ENCODE measurements at places on chromosomes 4 and X. TPM values are rescaled to one million over a fixed set of nuclear protein-coding genes. Genes with fewer than 3 reads are reported as not detected.

GRCh38 chr4:112938461-112939058 is 110.9 kb upstream of the ANK2 start:
- DNase-seq = no peak

GRCh38 chrX:41661366-41662095 is 27.2 kb upstream of the GPR34 start:
- no peak for DNase-seq

DNA sequence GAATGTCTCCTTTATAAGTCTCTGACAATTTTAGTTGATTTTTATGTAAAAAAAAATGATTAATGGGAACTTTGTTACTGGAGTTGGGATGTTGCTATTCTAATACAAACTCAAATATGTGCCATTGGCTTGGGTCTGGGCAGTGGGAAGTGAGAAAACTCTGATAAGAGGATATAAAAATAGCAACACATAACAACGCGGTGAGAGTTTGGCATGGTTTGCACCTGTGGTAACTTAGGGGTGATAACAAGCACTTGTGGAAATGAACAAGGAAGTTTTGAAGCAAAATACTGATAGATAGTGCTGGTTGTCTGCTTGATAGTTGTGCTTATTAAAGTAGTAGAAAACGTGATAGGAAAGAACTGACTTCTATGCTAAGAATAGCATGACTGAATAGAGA is 743.3 kb upstream of the AGA start:
- DNase-seq = peak; percentile 32

Gene HS3ST1
- total RNA-seq = 0.94 TPM

Gene TLR6
- 1.5 TPM for total RNA-seq

DNA sequence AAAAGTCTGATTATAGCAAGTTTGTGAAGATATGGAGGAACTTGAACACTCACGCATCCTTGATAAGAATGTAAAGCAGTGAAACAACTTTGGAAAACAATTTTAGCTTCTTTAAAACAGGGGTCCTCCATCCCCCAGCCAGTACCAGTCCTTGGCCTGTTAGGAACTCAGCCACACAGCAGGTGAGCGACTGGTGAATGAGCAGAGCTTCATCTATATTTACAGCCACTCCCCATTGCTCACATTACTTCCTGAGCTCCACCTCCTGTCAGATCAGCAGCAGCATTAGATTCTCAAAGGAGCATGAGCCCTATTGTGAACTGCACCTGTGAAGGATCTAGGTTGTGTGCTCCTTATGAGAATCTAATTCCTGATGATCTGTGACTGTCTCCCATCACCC is 530.3 kb upstream of the PRKX start:
- no peak for DNase-seq

DNA sequence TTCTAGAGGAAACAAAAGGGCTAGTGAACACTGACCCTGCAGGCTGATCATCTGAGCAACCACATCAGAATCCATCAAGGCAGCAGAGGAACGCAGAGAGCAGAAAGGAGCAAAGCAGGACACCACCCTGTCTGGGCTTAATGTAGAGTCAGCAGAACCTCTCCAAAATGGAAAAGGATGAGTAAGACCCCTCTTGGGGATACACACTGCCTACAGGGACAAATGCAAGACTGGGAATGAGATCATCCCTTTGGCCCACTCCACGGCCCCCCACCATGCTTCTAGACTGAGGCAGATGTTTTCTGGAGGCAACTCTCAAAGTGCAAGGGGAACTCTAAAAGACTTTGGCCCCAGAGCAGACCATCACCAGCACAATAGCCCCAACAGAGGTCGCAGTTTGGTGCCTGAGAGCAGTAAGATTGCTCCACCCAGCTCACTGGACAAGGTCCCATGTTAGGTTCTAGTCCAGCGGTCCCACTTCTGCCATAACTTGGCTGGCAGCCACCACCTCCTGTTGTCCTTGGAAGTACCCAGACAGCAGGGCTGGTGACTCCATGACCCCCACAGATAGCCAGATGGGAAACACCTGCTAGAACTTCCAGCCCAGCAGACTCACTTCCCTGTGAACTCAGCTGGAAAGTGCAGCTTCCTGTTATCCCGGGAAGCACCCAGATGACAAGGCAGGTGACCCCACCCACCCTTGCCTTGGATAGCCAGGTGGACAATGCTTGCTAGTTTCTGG is 372.7 kb downstream of the INPP4B start:
- DNase-seq = peak; percentile 49

- no peak for DNase-seq
Observed at GRCh38 chr4:2071912-2072867, 13.1 kb downstream of the NAT8L start.

DNA sequence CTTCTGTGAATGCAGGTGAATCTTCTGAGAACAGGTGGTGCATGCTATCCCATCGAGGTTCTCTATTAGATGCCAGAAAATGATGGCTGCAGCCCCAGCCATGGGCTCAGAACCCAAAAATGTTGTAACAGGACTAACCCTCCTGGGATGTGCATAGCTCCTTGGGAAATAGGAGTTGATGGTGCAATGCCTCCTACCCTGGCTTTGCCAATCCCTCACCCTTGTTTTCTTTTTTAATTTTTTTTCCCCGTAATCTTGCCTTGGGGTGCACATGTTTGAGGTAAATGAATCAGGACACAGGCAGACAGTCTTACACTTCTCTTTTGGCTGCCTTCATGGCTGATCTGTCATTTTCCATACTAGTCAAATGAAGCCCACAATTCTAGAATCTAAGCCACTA is 96.6 kb downstream of the KIT start:
- no peak for DNase-seq

GRCh38 chrX:95509474-95509873 is 1175.2 kb upstream of the DIAPH2 start:
- DNase-seq = no peak

- DNase-seq = no peak
Observed at GRCh38 chr4:78654807-78655206, 103.2 kb downstream of the ANXA3 start.

DNA sequence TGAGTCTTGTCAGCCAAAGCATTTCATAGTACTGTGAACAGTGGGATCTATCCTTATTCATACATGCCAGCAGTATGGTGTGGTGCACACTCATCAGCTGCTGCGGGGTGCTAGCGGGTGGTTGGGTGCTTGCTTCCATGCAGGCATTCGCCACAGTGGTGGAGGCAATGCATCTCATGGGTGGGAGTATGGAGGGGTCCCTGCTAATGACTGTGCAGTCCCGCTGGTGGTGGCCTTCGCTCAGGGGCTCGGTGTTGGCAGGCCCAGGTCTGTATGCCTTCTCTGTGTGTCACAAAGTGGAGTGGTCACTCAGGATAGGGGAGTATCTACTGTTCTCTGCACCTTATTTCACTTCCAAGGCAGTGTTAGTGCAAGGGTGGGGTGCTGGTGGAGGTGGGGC is 122.6 kb downstream of the POU3F4 start:
- no peak for DNase-seq

- no peak for DNase-seq
Observed at GRCh38 chr4:95469617-95470016, 79.2 kb downstream of the UNC5C start.

DNA sequence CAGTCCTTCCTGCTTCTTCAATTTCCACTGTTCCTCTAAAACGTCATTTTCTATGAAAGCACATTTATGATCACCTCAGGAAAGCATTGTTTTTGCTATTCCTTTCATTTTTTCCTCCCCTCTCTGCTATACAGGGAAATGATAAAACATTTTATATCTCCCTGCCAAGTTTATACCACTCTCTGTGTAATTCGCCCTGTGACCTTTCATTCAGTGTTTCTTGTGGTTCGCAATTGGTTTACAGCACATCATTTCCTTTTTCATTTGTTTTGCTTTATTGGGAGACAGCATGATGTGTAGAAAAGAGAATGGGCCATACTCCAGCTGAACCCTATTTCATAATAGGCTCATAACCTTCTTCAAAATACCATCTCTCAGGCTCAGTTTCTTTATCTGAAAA is 99.9 kb upstream of the RAPGEF2 start:
- DNase-seq = no peak

Gene RBM46
- not detected for total RNA-seq

Gene SLC9A6
- 17.3 TPM for total RNA-seq

DNA sequence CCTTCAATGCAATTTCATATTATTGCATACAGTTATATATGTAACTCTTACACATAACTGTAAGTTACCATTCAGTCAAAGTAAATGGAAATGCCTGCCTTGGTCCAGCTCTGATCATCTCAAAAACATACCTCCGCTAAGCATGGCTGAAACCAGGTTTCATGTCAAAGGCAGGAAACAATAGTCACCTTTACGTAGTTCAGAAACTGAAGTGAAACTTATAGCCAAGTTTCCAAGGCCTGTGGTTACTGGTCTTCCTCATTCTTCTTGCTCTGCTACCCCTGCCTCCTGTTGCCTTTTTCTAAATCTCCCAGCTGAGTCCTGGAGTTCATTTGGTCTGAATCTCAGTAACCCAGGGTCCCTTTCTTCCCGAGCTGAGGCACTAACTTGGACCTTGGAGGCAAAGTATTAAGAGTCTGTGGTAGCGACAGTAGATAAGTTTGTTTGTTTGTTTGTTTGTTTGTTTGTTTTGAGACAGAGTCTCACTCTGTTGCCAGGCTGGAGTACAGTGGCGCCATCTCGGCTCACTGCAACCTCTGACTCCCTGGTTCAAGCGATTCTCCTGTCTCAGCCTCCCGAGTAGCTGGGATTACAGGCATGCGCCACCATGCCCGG is 30.8 kb downstream of the DAPP1 start:
- DNase-seq = no peak

GRCh38 chr4:109914322-109914721 is 1.6 kb downstream of the EGF start:
- DNase-seq = no peak

Gene DUSP21
- not detected for total RNA-seq

Gene NPFFR2
- not detected for total RNA-seq

Gene SORBS2
- 911 TPM for total RNA-seq

DNA sequence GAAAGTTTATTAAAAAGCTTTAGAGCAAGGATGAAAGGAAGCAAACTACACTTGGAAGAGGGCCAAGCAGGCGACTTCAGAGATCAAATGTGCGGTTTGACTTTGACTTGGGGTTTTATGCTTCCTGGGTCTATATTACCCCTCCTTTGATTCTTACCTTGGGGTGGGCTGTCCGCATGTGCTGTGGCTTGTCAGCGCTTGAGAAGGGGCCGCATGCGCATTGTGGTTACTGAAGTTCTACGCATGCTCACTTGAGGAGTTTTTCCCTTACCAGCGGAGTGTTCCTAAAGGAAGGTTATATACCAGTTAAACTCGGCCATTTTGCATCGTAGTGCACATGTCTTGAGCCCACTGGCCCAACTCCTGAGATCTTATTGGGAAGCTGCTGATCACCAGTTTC is 9.9 kb downstream of the ZNF157 start:
- DNase-seq = peak; percentile 31

GRCh38 chr4:1310796-1311631 is 21.3 kb downstream of the MAEA start:
- no peak for DNase-seq

- no peak for DNase-seq
Observed at GRCh38 chrX:133608406-133608805, 193.1 kb upstream of the GPC4 start.

DNA sequence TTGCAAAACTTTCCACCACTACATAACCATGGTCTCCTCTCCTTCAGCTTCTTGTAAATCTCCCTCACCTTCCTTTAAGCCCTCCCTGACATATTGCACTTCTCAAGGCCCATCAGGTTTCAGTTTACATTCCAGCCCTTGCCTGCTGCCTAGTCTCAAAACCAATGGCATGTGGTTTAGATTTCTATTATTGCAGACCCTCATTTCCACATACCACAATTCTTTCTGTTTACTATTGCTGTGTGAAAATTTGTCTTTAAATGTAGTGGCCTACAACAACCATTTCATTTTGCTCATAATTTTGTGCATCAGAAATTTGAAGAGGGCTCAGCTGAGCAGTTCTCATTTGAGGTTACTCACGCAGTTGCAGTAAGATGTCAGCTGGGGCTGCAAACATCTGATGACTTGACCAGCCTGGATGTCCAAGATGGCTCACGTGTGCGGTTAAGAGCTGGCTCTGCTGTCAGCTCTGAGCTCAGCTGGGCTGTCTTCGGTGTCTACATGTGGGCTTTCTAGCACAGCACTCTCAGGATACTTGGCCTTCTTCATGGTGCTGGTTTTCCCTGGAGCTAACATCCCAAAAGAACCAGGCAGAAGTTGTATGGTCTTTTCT is 29.9 kb upstream of the SOD3 start:
- no peak for DNase-seq

GRCh38 chr4:154506253-154506652 is 14.7 kb upstream of the DCHS2 start:
- no peak for DNase-seq

GRCh38 chr4:61406677-61407076 is 206.6 kb downstream of the ADGRL3 start:
- no peak for DNase-seq

Gene OTUD6A
- not detected for total RNA-seq

Gene CYSLTR1
- total RNA-seq = 1.6 TPM

- DNase-seq = no peak
Observed at GRCh38 chr4:125547836-125548235, 233.1 kb downstream of the FAT4 start.

Gene HSPA4L
- total RNA-seq = 10.9 TPM

GRCh38 chr4:3369781-3370674 is 71.7 kb upstream of the HGFAC start:
- DNase-seq = peak; percentile 80

DNA sequence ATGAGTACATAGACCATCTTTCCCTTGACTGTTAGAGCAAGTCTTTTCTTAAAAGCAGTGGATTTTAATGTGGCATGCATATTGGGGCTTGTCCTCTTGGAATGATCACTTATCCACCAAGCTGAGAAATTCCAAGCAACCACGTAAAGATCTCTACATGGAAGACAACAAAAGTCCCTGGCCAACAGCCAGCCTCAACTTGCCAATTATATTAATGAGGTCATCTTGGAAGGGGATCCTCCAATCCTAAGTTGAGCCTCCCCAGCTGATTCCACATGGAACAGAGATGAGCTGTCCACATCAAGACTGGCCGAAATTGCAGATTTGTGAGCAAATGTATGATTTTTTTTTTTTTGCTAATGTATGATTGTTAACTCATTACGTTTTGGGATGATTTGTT is 20.6 kb upstream of the FTHL17 start:
- peak; percentile 27 for DNase-seq

GRCh38 chr4:6633091-6633906 is 7.2 kb upstream of the MRFAP1 start:
- DNase-seq = no peak

DNA sequence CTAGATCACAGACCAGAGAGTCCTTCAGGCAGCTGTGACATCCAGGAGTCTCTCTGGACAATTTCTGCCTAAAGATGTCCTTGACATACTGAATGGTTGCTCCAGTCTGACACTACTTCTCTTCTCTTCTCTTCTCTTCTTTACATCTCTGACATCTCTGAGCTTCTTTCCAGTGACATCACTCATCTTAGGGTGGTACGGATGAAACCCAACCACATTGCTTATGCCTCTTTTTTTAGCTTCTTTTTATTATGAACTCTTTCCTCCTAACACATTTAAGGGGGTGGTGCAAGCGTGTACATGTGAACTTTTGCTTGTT is 39.4 kb upstream of the IRF2 start:
- no peak for DNase-seq
